ENCODE measurements at places on chromosomes 7 and 10. TPM values are rescaled to one million over a fixed set of nuclear protein-coding genes. Genes with fewer than 3 reads are reported as not detected.
A peak's percentile ranks its signal among the peaks of the same experiment; 100 is the strongest.

GRCh38 chr10:17989908-17990767 lies 38.4 kb downstream of the SLC39A12 start:
- no peak for DNase-seq

DNA sequence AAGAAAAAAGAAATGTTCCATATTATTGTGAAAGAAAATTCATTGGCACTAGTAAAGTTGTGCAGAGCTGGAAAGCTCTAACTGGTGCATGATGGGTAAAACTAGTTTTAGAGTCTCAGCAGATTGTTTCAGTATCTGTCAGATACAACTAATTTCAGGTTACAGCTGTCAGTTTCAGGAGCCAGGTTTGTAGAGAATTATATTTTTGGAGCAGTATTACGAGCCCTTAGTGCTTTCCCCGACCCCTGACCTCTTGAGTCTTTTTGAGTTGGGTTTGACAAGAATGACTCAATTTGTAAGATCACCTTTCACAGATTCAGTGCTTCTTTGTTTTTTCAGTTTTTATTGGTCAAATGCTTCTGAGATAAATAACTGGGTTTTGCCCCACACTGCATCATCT lies 366.4 kb upstream of the PLXDC2 start:
- no peak for DNase-seq

GRCh38 chr10:8844141-8844540 lies 789.7 kb downstream of the GATA3 start:
- DNase-seq: no peak

GRCh38 chr7:83359108-83359507 lies 196.4 kb upstream of the PCLO start:
- DNase-seq: no peak

DNA sequence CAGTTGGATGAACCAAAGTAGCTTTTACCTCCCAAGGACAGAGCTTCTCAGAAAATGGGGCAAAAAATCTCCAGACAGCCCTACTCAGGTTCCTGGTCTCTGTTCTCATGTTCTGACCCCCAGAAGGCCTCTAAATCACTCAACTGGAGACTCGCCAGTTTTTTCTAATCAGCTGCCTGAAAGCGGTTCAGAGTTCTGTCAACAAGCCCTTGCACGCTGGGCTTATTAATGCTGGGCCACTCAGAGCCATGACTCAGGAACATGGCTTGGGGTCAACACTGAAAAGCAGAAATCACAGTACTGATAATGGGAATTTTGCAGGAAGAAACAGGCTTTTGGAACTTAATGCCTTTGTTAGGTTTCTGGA lies 15.3 kb downstream of the ECHDC3 start:
- DNase-seq: no peak

Gene SKIDA1
- 0.10 TPM for total RNA-seq

Gene RHEB
- total RNA-seq: 51.3 TPM

- DNase-seq: no peak
Measured at GRCh38 chr10:110175406-110175805, 32.0 kb upstream of the MXI1 start.

GRCh38 chr10:58998924-58999713 lies 177.3 kb upstream of the PHYHIPL start:
- no peak for DNase-seq

DNA sequence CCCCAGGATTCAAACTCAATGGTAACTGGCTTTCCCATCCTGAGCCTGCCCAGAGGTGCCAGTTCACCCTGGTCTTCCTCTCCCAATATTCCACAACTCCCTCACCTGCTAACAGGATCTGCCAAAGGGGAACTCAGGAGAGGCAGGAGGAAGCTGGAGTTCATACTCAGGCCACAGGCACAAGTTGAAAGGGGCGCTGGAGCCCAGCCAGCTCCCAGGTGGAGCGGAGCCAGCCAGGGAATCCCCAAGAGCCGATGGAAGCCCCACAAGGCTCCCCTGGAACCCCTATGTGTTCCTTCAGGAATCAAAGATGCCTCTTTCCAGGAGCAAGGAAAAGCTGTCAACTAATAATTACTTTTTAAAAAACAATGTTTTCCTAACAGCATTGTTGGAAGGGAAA lies 63.5 kb downstream of the SH3PXD2A start:
- no peak for DNase-seq

- DNase-seq: no peak
Measured at GRCh38 chr7:8200717-8201116, 61.2 kb downstream of the ICA1 start.

DNA sequence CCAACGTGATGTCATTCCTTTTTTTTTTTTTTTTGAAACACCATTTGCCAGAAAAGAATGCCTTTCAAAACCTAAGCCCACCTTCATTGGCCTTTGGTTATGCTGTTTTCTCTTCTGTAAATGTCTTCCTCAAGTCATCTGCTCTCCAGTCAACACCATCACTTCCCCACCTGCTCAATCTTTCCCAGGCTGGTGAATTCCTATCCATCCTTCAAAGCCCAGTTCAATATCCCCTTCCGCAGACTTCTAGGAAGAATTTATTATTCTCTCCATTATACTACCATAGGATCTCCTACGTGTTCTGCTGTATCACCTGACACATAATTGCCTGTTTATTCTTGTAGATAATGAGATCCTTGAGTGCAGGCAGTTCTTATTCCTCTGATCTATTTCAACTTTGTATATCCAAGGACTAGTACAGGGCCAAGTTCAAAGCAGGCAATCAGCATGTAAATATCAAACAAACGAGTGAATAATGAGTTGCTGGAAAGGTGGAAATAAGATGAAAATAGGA lies 73.5 kb upstream of the PRR15 start:
- DNase-seq: no peak

Gene NUDT13
- 1.8 TPM for total RNA-seq

- no peak for DNase-seq
Measured at GRCh38 chr10:6699336-6699735, 119.3 kb upstream of the PRKCQ start.

DNA sequence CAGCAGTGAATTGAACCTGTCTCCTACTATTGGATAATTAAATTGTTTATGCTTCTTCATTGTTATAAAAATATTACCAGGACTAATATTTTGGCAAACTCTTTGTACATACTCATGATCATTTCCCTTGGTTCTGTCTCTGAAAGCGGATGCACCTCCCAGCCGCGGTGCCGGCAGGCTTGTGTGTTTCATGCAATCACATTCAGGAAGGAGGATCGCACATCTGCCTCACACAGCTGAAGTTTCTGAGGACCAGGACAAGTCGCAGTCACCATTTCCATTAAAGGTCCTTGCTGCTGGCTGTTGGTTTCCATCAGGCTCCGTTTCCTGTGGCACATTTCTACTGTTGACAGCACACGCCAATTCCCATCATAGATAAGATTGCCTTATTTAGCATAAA lies 117.8 kb upstream of the SHH start:
- no peak for DNase-seq

DNA sequence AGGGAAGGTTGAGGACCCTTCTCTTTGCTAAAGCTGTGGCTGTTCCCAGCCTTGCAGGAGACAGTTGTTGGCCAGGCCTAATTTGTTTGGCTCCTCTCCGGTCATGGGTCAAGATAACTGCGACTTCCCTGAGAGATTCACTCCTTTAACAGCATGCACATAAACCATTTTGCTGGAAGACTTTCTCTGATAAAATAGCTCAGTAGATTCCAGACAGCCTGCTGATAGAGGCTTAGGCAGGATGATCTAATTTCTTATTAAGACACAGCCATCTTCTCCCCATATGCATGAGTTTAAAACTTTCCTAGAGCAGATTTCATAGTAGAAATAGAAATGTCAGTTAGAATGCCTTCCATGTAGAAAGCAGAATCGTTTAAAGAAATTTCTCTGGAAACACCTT lies 181.9 kb downstream of the WNT2 start:
- no peak for DNase-seq

- DNase-seq: peak; percentile 78
Measured at GRCh38 chr10:32377458-32378259, 30.7 kb upstream of the EPC1 start.

GRCh38 chr10:102597131-102597991 lies 46.9 kb upstream of the TRIM8 start:
- DNase-seq: no peak

GRCh38 chr7:21514062-21514461 lies 28.8 kb upstream of the DNAH11 start:
- DNase-seq: no peak

Gene ZNF853
- total RNA-seq: 0.96 TPM

DNA sequence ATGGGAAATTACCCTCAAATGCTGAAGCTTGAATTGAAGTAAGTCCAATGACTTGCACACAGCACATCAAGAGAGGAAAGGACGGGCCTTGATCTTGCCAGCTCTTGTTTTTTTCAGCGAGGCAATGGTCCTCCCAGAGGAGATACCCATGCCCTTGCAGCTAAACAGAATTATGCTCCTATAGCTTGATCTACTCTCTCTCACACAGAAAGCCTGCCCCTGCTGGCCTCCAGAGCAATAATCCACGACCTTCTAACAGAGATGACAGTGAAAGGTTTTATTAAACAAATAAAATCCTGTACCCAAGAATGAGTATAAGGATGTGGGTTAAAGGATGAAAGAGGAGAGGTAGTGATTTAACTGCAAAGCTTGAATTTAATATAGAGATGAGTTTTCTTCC lies 268.0 kb downstream of the ADRA2A start:
- no peak for DNase-seq

- peak; percentile 35 for DNase-seq
Measured at GRCh38 chr7:27640884-27641574, 21.7 kb downstream of the HIBADH start.

DNA sequence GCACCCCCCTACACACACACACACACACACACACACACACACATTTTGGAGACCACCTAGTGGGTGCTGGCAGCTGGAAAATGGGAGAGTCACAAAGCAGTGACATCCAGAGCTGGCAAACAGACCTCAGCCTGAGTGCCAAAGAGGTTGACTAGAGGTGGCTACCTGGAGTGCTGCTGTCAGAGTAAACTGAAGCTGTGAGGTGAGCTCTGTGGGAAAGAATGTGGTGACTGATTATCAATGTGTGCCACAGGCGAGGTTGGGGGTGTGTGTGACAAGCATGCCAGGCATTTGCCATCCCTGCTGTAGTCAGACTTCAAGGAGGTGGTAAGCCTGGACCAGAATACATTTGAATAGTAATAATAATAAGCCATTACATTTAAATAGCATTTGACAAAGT lies 120.6 kb downstream of the SLIT1 start:
- DNase-seq: no peak

GRCh38 chr7:39153113-39153512 lies 175.4 kb downstream of the POU6F2 start:
- no peak for DNase-seq

Gene CNPY1
- not detected for total RNA-seq

GRCh38 chr10:75688506-75689300 lies 257.3 kb downstream of the LRMDA start:
- DNase-seq: no peak

Gene PPP3CB
- total RNA-seq: 42.4 TPM

Gene ECHDC3
- 0.47 TPM for total RNA-seq

GRCh38 chr10:60367431-60367830 lies 22.2 kb downstream of the ANK3 start:
- DNase-seq: no peak

DNA sequence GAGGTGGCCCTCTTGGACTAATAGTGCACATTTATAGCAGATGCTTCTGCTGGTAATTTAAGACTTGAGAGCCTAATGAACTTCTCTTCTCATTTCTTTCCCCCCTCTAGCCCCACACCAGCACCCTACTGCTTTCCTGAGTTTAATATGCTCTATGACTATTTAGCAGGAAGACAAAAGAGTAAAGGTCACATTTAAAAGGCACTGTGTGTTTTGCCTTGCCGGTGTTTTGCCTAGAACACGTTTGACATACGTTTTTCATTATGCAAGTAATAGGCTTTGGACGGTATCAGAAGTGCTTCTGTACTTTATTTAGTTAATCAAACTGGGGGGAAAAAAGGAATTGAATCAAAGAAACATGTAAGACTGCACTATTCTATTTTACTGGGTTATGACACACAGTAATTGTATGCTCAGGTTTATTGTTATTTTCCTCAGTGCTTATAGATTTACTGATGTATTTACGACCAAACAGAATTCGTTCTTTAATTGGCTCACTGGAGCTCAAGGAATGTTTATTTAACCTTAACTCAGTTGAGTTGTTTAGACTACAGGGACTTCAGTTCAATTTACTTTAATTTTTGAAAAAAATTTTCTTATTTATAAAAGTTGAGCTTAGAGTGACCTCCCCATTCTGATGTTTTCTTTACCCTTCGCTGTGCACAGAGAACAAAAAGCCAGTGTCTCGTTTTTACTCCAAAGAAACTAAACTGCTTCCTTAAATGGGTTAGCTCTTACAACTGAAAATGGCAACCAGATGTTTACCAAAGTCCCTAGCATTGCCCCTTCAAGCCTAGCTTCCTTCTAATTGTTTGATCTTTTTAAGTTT lies 35.4 kb downstream of the CPED1 start:
- DNase-seq: no peak

- DNase-seq: no peak
Measured at GRCh38 chr7:40199076-40199802, 64.4 kb downstream of the SUGCT start.

Gene TSPAN33
- 4.5 TPM for total RNA-seq

DNA sequence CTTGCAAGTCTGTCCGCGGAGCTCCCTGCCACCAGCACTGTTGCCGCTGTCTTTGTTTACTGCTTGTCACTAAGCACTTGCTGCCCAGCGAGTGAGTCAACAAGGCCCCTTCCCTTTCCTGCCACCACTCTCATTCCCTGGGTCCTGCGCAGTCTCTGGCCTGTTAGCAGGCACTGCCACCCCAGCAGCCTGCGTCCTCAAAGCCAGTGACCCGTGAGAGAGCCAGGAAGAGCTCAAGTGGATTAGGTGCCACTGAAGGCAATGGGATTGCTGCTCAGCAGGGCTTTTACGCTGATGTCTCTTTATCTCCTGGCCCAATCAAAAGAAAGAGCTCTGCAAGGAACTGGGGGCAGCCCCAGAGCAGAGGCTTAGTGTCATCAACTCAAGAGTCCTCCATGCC lies at the start of gene FRMPD2:
FRMPD2 (minus strand) TSS at position 61 of the 400 bp plus-strand sequence. CDS start 129 bp downstream, outside the sequence.
- no peak for DNase-seq

GRCh38 chr10:130424418-130424817 lies 288.2 kb downstream of the GLRX3 start:
- DNase-seq: no peak

Gene ADAM12
- total RNA-seq: 3.8 TPM

Gene SPDYE5
- not detected for total RNA-seq

DNA sequence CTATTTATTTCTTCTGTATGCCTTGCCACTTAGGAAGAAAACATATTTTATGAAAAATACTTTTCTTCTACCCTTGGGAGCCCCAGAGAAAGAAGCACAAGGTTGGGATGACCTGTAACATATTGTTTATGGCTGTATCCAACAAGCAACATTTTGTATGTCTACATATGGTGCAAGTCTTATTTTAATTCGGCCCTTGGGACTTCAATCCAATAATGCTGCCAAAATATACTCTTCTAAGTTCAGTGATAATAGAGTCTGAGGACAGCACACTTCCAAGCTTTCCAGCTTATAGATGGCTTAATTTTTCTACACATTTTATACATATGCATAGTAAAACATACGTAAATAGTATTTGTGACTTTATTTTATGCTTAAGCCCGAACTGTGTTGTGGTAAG lies 318.5 kb upstream of the SEMA3A start:
- DNase-seq: no peak

GRCh38 chr7:151085329-151085690 lies 965 bp upstream of the AGAP3 start:
- no peak for DNase-seq

Measured in CD4-positive, CD25-positive, alpha-beta regulatory T cell (primary cell).